ENCODE measurements at places on chromosomes 2 and 18.

DNA sequence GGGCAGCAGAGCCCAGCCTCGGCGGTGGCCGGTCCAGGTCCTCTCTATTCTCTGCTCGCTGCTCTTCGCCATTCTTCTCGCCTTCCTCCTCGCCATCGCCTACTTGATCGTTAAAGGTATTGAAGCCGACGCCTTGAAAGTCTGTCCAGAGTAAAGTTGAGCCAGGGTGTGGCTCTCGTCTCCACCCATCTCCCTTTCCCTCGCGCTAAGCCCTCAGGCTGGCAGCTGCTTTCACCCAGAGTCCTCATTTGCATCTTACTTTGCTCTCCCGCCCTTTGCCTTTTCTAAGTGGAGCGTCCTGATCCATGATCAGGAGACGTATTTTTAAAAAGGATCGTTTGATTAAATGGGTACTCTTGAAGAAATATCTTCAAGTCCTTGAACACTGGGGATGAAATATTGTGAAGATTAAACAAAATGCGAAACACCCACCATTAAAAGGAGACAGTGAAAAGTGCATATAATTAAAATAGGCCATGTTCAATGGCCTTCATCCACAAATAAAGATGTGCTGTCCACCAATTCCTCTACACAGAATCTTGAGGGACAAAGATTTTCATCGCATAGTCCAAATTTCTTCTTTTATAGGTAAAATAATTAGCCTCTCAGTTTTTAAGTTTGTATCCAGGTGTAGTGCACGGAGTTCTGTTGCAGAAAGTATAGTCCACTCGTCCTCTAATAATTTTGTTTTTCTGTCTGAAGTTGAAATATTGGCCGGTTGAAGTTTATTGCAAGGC lies 657 bp downstream of the ARL6IP6 start:
- no peak for DNase-seq

DNA sequence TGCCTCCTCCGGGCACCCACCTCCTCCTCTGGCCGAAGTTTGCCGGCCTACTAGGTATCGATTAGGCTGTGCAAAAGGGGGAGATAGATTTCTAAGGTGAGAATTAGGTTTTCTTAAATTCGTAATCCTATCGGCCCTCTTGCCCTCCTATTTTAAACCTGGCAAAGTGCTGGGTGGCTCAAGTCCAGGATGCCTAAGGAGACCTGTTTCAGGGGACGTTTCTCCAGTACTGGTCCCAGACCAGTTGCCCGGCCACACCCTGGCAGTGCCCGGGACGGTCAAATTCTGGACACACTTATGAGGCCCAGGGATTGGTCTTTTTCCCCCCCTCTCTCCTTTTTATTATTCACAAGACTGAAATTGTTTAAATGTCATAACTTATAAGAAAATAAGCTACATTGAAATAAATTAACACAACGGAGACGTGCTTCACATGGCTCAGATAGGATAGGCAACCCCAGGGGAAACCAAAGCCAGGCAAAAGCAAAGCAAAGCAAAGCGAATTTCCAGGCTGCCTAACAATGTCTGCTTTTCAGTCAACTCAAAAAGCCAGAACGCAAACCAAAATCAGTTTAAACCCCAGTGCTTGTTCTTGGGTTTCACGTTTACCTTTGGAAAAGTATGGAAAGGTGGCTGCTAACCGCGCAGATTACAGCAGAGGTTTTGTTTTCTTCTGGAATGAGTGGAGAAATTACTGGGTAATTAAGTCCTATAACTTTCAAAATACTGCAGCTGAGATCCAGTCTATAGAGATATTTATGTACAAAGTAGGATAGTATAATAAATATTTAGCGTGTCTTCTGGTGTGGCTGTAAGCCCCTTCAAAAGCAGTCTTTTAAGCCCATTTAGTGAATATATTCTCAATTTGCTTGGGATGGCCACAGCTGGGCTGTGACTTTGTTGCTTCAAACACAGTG lies 3.0 kb downstream of the GBX2 start:
- no peak for DNase-seq

GRCh38 chr18:69528435-69528834 lies 127.7 kb downstream of the DOK6 start:
- no peak for DNase-seq

- no peak for DNase-seq
Observed at GRCh38 chr2:117639401-117639800, 175.1 kb upstream of the DDX18 start.

DNA sequence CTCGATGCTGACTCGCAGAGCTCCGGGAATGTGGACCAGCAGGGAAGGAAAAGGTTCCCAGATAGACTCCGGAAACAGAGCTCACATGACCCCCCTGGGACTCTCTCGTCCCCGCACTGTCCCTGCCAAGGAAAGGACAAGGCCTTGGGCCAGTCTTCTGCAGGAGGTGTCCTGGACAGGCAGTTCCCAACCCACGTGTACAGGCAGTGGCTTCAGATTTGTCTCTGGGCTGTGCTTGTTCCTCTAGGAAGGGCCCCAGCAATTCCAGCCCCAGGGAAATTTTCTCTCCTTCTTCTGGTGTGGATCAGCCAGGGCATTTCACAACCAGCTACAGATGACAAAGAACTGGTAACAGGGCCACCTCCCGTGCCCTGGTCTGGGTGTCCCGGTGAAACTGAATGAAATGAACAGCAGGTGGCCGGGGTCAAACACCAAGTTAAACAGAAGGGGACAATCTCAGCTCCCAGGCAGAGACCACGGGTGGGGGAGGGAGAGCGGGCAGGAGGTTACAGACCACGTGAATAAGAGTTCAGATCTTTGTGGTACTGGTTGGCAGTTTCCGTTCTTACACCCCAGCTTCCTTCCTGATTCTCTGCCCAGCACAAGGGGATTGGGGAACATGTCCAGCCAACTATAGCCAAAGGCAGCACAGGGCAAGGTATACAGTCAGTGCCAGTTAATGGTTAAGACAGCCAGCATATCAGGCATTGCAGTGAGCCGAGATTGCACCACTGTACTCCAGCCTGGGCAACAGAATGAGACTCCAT lies 52.2 kb upstream of the CAB39 start:
- DNase-seq: peak; percentile 31

DNA sequence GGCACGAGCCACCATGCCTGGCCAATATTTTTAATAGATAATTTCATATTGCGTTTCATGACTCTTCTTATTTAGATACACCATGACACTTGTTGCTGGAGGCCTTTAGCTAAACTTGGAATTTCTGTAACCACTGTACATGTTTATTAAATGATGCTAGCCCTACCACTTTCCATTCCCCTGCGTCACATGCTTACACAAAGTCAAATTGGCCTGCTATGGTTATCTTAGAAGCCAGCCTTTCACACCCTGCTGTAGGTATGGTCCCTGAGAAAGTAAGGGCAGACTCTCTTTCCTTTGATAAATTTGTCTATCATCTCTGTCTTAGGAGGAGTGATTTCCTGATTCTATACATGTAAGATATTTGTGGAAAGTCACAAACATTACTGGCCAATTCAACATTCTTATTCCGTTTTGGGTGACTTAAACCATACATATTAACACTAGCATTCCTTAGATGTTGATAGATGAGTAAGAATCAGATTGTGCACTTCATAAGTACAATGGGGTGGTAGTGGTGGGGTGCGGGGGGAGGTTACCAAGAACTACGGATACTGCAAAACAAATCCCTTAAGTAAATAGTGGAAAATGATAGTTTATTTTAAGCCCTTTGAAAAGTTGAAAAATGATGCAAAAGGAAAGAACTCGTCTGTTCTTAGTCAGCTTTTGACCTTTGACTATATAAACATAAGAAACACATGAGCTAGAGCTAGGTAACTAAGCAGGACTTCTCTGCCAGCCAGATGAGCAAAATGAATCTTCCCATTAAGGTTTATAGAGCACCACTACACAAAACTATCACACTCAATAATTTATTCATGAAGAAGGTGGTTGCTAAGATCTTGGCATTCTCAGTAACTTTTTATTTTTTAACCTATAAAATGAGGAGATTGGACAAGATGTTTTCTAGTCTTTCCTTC lies 7.9 kb upstream of the NDUFV2 start:
- peak; percentile 64 for DNase-seq

GRCh38 chr18:77089723-77090285 lies 42.8 kb downstream of the MBP start:
- no peak for DNase-seq

DNA sequence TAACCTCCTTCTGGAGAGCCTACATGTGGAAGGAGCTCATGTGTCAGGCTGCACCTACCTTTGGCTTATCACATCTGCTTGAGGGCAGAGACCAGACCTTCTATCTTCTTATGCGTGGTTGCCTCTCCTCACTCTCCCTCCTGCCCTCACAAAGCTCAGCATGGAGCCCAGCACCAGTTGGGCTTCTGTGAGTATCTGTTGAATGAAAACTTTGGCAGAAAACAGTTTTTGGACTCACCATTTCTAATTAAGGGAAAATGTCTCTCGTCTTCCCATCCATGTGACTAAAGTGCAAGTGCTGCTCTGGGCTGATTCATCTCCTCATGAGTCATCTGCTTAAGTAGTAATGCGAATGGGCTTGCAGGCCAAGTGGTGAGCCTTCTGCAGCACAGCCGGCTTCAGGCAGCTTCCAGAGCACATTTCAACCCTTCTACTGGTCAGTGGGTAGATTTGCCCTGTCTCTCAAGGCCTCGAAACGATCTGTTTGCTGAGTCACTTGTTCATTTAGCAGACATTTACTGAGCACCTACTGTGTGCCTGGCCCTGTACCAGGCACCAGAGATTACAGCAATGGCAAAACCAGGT lies 102.6 kb downstream of the VSNL1 start:
- no peak for DNase-seq

- DNase-seq: peak; percentile 29
Observed at GRCh38 chr2:42513252-42513918, 19.6 kb upstream of the KCNG3 start.

GRCh38 chr2:167406558-167406957 lies 518.3 kb downstream of the XIRP2 start:
- no peak for DNase-seq

GRCh38 chr2:37857575-37858399 lies 67.3 kb upstream of the RMDN2 start:
- no peak for DNase-seq

DNA sequence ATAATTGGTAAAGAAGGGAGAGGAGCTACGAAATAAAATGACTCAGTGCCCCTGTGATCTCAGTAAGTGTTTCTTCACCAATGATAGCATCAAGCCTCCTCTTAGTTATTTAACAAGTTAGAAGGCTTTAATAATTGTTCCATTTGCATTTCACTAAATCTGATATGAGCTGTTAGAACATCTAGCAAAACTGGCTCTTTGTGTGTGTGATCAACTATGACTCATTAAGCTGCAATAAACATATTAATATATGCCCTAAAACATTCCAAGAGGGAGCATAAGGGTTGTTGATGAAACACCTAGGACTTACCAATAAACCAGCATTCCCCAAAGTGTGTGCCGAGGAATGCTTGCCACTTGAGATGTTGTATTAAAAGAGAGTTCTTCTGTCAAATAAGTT lies 115.2 kb downstream of the OSBPL6 start:
- DNase-seq: no peak

DNA sequence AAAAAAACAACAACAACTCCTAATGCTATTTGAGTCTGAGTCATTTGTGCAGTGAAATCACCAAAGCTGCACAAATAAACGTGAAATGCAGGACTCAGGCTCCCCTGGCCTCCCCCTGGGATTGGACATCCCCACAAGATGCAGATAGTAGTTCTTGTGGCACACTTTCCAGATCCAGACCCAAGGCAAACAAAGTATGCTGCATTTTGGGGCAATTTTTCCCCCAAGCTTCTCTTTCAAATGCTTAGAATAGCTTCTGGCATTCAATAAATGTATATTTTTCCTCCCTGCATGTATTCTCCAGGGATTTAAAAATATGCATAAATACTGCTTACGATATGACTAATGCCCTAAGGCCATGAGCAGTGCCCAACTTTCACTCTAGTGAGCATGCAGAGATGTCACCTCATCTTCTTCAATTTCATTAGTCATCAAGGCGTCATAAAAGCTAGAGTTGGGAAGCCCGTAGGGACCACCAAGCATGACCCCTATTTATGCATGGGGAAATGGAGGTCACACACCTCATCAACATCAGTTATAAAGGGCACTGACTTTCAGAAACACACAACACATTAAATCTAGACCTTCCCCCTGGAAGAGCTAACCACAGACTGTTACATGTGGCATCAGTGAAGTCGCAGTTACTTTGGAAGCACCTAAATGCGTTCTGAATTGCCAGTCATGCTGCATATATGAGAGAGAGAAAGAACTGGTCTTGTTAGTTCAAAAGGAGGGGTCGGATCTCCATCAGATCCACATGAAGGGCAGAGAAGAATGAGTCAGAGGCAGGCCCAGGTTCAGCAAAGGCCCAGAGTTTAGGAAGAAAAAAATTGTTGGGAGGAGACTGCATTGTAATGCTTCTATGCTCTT lies 374.1 kb downstream of the LPIN1 start:
- no peak for DNase-seq

DNA sequence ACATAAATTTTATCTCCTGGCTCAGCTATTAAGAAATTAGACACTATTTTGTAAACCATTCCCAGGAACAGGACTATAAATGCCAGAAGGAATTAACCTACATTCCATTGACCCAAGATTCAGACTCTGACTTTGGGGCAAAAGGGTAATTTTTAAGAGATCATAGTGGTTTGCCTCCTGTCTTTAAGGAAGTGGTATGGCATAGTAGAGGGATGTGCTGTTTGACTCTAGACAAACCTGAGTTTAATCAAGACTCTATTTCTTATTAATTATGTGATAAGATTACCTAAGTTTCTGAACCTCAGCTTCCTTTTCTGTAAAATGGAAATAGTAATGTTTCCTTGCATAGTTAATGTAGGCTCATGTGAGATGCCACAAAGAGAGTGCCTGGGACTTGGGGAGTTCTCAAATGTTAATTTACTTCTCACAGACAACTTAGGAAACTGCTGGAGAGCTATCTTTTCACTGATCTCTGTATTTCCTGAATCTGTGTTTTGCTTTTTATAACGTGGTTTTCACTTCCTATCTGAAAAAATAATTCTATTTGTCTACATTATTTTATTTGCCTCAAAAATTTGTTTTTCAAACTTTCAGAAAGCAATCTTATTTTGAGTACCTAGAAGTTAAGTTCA lies 11.9 kb upstream of the SLC40A1 start:
- DNase-seq: no peak

GRCh38 chr18:39494211-39494896 lies 1928.8 kb upstream of the CELF4 start:
- DNase-seq: no peak

Measured in activated CD4-positive, alpha-beta T cell treated with anti-CD3 and anti-CD28 coated beads for 4 hours (primary cell).